ENCODE measurements at places on chromosomes 7 and 10. TPM values are rescaled to one million over a fixed set of nuclear protein-coding genes. Genes with fewer than 3 reads are reported as not detected.

Gene EPDR1
- 109 TPM for polyA plus RNA-seq

Gene ANKRD30A
- 1.0 TPM for polyA plus RNA-seq

Gene EBLN1
- polyA plus RNA-seq, result not detected

Gene LRRC17
- polyA plus RNA-seq, result 0.05 TPM

Gene MCM7
- 287 TPM for polyA plus RNA-seq

Gene CTTNBP2
- polyA plus RNA-seq, result 0.21 TPM

Gene ASZ1
- not detected for polyA plus RNA-seq

Gene NANOS1
- 1.7 TPM for polyA plus RNA-seq

Gene RAPGEF5
- polyA plus RNA-seq, result 0.09 TPM

Gene NPC1L1
- polyA plus RNA-seq, result 0.03 TPM

Gene SORCS1
- not detected for polyA plus RNA-seq

Gene ITGA8
- polyA plus RNA-seq, result not detected

Gene CALCR
- not detected for polyA plus RNA-seq

Gene SUN3
- not detected for polyA plus RNA-seq

Gene PKD2L1
- polyA plus RNA-seq, result 0.10 TPM

Gene CALML3
- not detected for polyA plus RNA-seq

Gene RNLS
- polyA plus RNA-seq, result 11.7 TPM

Gene SEMA3E
- 1.2 TPM for polyA plus RNA-seq

Gene SRGN
- 50.5 TPM for polyA plus RNA-seq

Gene AGR2
- polyA plus RNA-seq, result 60.7 TPM

Gene INA
- polyA plus RNA-seq, result 20.9 TPM

Gene LIPJ
- not detected for polyA plus RNA-seq

Gene FFAR4
- polyA plus RNA-seq, result 0.17 TPM

Gene LEP
- not detected for polyA plus RNA-seq

Gene THNSL1
- polyA plus RNA-seq, result 5.2 TPM

Gene COL1A2
- not detected for polyA plus RNA-seq

Gene KIFBP
- polyA plus RNA-seq, result 35.2 TPM

Gene SKIDA1
- polyA plus RNA-seq, result 4.1 TPM

Gene THAP5
- 20.5 TPM for polyA plus RNA-seq

Gene CRPPA
- polyA plus RNA-seq, result 0.59 TPM

Gene ADAM12
- polyA plus RNA-seq, result 4.8 TPM

Gene GIMAP4
- not detected for polyA plus RNA-seq

Gene CDH23
- 2.1 TPM for polyA plus RNA-seq

Gene KCNH2
- polyA plus RNA-seq, result 0.41 TPM

Gene C10orf53
- not detected for polyA plus RNA-seq

Gene MYOF
- polyA plus RNA-seq, result 217 TPM

Gene METTL27
- polyA plus RNA-seq, result 5.8 TPM

Data from A549 (cell line).